ENCODE measurements at places on chromosomes 5 and 9.

GRCh38 chr5:56119050-56119449 lies 114.1 kb downstream of the ANKRD55 start:
- DNase-seq = no peak

DNA sequence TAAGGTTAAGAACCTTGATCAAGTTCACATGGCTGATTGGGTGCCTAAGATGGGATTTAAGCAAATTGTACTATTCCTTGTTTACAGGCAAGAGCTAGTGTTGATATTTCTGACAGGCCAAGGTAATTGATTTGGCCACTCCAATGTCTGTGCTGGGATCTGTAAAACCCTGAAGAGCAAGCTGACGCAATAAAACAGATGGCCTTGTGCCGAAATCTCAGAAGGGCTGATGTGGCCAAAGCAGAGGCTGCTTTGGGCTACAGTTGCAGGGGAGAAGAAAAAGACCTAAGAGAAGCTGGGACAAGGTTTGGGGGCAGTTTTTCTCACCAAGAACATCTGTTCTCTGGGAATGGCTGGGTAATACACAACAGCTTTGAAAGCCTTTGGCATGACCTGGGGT lies 463.2 kb upstream of the ZNF608 start:
- DNase-seq = no peak

DNA sequence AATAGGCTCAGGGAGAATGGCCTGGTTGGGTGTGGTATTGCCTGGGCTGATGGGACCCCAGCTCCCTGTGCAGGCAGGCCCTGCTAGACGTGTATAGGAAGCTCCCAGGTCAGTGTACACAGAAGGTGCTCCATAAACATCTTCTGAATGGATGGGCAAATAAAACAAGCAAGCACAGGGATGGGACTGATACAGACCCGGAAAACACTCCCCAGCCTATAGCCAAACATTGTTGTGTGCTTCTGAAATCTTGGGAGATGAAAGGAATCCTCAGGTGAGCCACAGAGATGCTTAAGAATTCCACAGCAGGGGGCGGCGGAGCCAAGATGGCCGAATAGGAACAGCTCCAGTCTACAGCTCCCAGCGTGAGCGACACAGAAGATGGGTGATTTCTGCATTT lies 151.8 kb downstream of the ENTREP1 start:
- no peak for DNase-seq

- no peak for DNase-seq
Observed at GRCh38 chr9:120692901-120693699, 21.2 kb downstream of the MEGF9 start.

GRCh38 chr5:128192368-128192767 lies 108.8 kb downstream of the SLC12A2 start:
- no peak for DNase-seq

- no peak for DNase-seq
Observed at GRCh38 chr9:121269642-121270254, 1.8 kb downstream of the GSN start.

- no peak for DNase-seq
Observed at GRCh38 chr5:7871653-7872052, 2.7 kb downstream of the MTRR start.

GRCh38 chr5:13412040-13412595 lies 532.4 kb downstream of the DNAH5 start:
- no peak for DNase-seq

DNA sequence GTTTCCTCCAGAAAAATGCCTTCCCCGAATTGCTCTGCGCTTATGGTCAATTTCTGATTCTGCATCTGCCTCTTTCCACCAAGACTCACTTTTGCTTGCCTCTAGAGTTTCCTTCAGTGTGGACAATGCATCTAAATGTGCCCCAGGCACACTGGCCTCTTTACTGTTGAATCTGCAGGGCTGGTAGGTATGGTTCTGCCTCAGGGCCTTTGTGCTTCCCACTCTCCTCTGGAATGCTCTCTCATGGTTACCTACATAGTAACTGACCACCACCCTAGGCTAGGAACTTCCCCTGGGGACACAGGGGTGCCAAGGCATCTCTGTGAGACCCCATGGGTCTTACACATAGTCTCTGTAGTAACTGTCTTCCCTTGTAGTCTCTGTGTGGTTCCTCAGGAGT lies 1258.6 kb downstream of the CDH12 start:
- no peak for DNase-seq

- no peak for DNase-seq
Observed at GRCh38 chr5:78756858-78757257, 108.3 kb upstream of the LHFPL2 start.

GRCh38 chr5:31251032-31251431 lies 57.5 kb downstream of the CDH6 start:
- no peak for DNase-seq

DNA sequence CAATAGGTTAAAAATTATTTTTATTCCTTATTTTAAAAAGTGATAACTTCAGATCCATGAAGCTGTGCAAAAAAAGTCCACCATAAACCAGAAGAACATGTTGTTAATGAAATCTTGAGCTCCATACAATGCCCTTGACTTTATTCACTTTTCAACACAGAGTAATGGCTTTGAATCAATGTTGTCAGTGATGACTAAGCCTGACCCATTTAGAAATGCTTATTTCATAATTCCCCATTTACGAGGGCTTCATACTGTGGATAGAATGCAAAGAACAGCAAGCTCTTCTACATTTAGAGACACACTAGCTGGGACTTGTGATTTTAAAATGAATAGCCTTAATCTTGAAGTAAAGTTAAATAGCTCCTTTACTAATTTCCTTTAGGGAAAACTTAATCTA lies 25.7 kb upstream of the IL9 start:
- DNase-seq = no peak

DNA sequence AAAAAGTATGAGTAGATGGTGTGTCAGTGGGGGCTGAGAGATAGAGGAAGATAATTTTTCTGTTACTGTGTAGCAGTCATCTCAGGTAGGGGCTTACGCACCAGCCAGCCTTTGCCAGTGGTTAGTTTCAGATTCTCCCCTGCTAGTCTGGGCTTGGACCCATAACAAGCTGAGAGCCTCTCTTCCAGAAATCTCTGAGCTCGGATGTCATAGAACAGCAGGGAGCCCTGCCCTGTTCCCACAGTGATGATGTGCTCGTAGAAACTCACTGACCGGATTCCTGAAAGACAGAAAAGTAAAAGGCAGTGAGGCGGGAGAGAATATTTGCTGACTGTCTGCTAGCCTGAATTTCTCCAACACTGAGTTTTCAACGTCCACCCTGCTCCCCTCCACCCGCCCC lies 37.2 kb downstream of the DCAF12 start:
- no peak for DNase-seq

GRCh38 chr9:88319936-88320747 lies 68.1 kb upstream of the SPIN1 start:
- no peak for DNase-seq

GRCh38 chr9:109113254-109113653 lies 6.5 kb downstream of the TMEM245 start:
- no peak for DNase-seq

DNA sequence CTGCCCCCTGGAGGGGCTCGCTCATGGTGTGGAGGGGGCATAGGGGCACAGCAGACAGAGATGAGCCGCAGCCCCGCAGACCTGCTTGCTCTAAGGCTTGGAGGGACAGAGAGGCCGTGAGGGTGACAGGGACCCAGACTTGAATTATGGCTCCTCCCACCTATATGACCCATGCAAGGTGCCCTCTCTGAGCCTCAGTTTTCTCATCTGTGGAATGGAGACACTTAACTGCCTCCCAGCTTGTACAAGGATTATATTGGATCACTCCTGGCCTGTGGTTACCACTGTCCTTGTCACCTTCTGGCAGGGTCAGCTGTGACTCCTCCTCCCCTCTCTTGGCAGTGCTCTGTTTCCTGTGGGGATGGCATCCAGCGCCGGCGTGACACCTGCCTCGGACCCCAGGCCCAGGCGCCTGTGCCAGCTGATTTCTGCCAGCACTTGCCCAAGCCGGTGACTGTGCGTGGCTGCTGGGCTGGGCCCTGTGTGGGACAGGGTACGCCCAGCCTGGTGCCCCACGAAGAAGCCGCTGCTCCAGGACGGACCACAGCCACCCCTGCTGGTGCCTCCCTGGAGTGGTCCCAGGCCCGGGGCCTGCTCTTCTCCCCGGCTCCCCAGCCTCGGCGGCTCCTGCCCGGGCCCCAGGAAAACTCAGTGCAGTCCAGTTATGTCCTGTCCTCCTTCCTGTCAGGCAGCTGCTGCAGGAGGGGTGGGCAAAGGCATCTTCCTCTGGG lies 4.7 kb upstream of the CACFD1 start:
- DNase-seq = no peak

DNA sequence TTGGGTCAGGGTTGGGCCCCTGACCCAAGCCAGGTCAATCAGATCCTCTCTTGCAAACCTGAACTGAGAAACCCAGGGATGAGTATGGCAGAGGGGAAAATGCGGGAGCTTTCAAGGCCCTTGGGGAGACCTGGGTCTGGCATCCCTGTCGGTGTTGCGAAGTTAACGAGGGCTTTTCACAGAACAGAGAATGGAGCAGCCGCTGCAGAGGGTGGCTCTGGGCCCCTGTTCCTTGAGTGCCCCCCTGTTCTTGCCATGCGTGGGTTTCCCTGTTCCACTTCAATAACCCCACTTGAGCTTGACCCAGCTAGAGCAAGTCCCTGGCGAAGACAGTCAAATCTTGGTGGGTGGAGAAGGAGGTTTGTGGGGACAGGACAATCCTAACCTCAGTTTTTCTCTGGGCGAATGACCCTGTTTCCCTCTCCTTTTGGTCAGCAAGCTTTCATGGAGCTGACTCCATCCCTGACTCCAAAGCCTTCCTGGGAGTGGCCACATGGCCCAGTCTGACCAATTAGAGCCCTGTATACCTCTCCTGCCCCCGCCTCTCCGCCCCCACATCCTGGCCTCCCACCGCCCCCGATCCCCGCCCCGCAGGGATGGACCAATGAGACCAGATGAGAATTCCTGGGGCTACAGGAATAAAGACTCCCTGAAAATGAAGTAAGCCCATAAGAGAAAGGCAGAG lies 2.9 kb upstream of the VDAC1 start:
- no peak for DNase-seq

DNA sequence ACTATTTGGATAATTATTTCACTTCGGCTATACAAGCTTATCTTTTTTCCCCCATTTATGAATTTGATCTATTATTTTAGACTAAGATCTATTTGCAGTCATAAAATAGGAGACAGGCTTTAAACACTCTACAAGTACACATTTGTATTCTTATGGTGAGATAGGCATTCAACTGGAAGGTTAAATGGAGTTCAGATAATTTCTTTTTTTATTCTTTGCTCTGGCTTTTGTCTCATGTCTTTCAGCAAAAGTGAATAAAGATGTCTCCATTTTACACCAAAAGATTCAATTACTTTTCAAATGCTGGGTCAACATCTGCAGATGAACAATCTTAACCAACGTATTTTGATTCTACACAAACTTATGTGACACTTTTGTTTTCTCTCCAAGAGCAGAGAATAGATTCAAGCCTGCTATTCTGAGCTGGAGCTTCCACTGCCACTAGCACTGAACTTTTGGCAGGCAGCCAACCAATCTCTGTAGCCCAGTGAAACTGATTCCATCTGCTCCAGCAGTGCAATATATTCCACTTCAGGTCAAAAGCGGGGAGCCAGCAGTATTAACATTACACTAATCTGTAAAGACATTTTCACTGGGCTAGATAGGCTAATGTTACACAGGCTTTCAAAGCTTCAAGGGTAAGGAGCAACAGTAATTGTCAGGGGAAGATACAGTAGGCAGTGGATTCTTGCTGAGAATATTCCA lies 452.0 kb upstream of the ZNF608 start:
- DNase-seq = no peak

DNA sequence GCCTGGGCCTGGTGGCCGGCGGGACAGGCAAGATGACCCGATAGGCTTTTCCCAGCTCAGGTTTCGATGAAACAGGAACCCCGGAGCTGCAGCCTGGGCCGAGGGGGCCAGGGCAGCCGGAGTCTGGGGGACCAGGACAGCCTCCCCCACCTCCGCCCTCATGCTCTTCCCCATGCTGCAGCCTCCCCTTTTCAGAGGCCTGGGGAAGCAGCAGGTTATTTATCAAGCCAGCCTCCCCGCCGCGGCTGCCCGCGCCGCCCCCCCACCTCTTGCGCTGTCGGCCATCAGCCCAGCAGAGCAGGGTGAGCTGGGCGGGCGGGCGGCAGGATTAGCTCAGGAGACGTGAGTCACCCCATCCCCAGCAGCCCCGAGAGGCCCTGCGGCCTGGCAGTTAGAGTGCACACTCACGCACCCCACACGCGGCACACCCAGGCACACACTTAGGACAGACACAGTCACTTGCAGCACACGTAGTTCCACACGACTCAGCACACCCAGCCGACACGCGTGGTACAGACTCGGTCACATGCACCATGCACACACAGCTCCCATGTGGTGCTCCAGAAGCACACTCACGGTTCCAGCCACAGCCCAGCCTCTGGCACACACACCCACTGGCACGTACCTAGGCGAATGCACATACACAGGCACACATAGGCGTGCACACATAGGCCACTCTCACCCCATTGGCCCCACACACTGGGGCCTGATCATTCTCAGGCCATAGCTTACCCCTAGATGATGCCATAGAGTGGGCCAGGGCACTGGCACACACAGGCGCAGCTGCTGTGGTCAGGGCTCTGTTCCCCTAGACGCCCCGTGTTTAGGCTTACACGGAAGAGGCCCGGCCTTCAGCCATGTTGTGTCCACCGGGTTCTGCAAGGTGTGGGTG lies 13.0 kb downstream of the CXXC5 start:
- no peak for DNase-seq

DNA sequence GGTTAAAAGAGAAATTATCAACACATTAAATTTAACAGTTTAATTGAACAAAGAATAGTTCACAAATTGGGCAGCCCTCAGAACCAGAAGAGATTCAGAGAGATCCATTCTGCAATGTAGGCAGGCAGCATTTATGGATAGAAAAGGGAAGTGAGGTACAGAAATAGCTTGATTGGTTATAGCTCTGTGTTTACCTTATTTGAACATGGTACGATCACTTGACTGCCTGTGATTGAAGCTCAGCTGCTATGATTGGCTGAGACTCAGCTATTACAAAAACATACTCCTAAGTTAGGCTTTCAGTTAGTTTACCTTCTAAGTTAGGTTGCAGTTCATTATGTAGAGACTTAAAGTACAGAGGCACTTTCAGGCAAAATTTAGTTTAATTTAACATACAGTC lies 7.3 kb downstream of the CNTRL start:
- DNase-seq = no peak

DNA sequence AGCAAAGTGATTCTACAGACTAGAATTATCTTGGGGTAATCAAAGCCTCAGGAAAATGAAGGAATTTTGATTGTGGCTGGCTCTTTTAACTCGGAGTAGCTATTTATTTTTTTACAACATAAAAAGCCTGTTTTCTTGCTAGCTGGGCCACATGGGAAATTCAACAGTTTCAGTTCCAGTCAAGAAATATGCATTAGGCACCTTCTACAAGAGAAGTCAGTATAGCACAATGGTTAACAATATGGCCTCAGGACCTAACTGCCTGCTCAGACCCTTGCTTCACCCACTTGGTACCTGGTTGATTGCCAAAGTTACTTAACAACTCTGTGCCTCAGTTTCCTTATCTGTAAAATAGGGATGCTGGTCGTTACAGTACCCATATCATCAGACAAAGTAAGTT lies 586.2 kb downstream of the ZNF608 start:
- no peak for DNase-seq

- DNase-seq = no peak
Observed at GRCh38 chr5:173310861-173311785, 17.1 kb downstream of the STC2 start.
